ENCODE measurements at places on chromosomes 11 and 22.

GRCh38 chr22:31323578-31324550 lies 22.3 kb downstream of the PATZ1 start:
- DNase-seq, result no peak

DNA sequence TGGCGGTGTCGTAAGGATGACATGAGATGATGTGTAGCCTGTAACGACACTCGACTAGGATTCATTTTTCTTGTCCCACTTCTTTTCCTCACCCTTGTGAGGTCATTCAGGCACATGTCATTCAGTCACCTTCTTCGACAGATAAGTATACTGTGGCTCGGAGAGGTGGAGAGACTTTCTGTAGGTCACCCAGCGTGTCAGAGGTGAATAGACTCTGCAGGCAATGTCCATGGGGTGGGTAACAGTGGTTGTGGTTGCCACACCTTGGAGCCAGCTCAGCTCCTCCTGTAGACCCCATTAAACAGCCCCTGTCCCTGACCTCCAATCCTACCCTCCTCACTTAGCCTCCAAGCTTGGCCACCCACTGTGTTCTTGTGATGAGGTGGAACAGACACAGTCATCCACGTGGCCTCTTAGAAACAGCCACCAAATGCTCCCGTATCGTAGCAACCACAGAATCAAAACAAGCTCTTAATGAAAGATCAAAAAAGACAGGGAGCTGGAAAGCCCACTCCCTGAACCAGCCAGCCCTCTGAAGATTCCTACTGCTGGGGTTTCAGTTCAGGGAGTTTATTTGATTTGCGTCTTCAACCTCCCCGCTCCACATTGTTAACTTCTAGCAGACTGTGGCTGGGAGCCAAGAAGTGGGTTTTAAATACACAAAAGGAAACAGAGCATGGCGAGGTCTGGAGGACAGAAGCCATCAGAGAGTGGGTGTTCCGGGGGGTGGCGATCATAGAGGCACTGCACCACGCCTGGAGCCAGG lies 89.0 kb upstream of the GRK3 start:
- DNase-seq, result no peak

DNA sequence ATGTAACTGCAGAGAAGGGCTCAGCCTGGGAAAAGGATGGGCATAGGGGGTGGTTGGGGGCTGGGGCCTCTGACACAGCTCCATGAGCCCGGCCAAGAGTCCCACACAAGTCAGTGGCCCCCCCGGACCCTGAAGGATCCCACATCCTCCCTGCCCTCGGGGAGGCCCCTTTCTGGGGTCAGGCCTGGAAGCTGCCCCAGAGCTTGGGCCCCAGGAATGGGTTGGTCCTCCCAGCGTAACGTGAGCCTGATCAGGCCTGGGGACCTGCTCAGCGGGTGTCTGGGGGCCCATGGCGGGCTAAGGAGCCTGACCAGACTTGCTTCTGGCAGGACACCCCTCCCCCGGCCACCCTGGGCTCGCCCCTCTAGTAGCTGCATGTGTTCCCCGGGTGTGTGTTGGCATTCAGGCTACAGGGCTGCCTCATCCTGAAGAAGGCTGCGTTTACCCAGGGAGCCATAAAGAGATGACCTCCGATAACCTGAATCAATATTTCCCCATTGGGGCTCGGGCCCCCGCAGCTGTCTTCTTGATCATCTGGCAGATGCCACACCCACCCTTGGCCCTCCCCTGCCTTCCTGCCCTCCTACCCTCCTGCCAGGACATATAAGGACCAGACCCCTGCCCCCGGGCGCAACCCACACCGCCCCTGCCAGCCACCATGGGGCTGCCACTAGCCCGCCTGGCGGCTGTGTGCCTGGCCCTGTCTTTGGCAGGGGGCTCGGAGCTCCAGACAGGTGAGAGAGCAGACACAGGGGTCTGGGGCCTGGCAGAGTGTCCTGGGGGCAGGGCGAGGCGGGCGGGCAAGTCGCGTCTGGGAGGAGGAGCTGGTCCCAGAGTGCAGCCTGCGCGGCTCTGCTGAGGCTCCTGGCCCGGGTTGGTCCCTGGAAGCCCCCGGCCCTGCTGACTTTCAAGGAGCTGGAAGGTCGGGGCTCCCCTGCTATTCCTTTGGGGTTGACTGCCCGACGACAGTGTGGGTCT lies at the start of gene MUC2:
Gene MUC2, plus strand, starts transcription at position 631 of the 978 bp plus-strand sequence.
- no peak for DNase-seq

DNA sequence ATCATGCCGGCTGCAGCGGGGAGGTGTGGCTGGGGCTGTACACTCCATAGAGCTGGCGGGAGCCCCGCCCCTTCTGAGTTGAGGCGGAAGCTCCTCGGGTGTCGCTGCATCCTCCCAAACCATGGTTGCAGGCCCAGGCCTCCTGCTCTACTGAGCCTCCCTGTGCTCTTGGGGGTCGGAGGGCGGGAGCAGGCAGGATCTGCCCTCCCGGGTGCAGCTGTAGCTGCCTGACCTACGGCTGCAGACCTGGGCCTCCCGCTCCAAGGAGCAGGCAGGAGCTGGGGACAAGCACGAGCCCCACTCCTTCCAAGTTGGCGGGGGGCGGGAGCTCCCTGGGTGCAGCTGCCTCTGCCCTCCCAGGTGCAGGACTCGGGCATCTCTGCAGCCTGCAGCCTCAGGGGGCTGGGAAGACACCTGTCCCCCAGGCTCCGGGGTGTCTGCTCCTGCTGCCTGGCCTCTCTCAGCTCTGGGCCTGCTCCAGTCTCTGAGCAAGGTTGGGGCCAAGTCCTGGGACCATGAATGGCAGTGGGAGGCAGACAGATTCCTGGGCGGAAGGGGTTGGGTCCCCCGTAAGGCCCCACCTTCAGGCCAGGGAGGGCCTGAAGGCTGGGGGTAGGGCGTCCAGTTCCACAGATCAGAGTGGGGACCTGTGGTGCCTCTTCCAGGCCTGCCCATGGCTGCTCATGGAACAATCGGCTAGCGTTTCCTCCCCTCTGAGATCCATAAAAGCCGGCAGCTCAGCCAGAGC lies 46.4 kb upstream of the SC5D start:
- DNase-seq, result no peak

DNA sequence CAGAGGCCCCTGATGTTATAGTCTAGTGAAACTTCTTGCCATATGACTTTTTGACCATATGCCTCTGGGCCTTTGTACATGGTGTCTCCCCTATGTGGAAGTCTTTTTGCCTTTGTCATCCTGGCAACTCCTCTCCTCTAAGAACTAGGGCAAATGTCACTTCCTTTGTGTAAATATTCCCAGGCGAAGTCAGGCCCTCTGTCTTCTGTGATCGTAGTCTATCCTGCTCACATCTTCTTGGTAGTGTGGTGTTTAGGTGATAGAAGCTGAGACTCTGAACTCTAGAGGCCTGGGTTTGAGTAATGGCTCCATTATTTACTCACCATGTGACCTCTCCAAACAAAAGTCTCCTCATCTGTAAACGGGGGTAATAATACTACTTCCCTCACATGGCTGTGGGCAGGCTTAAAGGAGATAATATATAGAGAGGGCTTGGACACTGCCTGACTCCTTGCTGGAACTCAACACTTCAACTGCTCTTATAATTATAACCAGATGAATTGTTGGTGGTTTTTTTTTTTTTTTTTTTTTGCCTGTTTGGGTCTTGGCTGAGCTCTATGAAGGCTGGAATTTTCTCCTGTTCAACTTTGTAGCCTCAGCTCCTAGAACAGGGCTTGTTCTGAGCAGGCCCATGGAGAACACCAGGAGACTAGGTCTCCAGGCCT lies 43.8 kb downstream of the INSC start:
- no peak for DNase-seq

DNA sequence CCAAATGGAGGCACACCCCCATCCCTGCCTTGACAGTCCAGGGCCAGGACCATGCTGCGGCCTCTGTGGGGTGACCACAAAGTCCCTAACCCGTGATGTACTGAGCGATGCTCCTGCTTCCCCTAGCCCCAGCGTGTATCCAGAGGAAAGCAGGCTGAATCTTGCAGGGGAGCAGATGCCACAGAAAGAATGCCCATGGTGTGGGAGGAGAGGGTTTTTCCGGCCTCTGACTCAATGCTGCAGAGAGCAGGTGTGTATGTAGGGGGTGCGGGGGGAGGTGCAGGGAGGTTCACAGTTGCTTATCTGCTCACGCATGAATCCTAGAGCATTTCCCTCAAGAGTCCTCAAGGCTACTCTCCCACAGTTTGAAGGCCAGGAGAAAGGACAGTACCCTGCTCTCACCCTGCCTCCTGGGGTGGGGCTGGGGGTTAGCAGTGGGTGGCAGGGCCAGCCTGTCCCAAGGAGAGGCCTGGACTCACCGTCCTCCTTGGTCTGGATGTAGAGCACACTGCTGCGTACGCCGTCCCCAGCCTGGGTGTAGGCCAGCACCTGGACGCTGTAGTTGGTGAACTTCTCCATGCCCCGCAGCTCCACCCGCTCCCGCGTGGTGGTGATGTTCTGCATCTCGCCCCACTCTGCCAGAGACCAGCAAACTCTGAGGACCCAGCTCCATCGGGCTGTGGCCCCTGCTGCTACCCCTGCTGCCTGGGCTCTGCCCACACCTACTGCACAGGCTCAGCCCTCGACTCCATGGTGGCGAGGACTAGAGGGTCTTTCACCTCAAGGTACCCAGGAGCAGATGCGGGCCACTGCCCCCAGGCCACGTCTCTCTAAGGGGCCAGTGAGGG lies 130.8 kb downstream of the CEP164 start:
- DNase-seq, result no peak

DNA sequence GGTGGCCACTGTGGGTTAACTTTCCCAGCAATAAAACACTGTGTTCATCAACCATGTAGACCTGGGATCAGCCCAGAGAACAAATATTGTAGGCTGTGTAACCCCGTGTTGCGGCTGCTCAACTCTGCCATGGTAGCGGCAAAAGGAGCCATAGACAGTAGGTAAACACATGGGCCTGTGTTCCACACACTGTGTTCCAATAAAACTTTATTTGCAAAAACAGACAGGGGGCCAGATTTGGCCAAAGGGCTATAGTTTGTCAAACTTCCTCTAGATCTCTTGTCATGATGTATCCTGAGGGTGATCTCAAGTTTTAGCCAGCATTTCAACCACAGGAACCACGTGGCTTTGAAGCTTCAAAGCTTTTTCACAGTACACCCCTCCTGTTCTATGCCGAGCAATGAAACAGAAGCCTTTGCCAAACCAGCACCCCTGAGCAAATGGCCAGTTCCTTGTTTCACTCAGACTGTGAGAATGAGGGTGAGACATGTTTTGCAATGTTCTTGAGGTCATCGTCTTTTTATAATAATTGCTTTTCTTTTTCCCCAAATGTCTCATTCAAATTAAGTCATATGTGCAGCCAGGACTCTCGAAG lies 49.9 kb upstream of the FADD start:
- DNase-seq, result no peak

GRCh38 chr11:89625171-89625570 lies 84.9 kb upstream of the TRIM77 start:
- no peak for DNase-seq
